ENCODE measurements at places on chromosomes 2 and 18.

GRCh38 chr2:198490748-198491147, 686.4 kb downstream of the PLCL1 start:
- no peak for DNase-seq

DNA sequence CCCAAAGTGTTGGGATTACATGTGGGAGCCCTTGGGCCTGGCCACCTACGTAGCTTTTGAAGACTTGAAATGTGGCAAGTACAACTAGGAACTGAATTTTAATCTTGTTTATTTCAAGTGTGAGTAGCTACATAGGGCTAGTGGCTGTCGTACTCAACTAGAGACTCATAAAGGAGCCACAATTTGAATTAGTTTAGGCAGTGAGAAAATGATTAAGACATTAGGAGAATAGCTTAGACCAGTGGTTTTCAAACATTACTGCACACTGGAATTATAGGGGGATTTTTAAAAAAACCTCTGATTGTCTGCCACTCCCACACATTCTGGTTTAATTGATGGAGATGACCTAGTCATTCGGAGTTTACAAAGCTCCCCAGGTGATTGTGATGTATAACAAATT, 127.1 kb downstream of the FMNL2 start:
- DNase-seq = no peak

DNA sequence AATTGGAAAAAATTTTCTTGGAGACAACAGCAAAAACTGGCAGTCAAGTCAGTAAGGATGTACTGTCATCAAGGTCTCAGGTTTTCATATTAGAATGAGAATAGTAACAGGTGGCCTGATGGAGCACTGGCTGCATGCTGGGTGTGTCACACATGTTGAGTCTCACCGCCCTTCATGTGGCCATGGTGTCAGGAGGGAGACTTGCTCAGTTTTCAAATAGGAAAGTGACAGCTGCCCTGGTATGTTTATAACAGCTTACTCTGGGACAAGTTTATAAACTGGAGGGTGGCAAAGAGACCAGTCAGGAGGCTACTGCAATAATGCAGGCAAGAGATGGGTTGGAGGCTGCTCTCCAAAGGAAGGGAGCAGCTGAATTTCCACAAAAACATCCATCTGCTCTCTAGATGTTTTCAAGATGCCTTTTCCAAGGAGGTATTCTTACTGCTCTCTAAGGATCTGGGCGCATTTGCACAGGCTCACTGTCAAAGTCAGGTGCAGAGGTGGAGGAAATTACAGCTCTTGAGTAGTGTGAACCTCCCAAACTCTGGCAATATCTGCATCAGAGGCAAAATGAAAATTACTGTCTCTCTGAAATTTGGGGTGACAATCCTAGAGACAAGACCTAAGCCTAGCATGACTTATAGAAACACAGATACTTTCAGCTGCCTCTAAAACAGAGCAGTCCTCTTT, 321.9 kb upstream of the RAB12 start:
- no peak for DNase-seq

- peak; percentile 61 for DNase-seq
These were observed 66.0 kb upstream of the SCN7A start for GRCh38 chr2:166560022-166560421.

GRCh38 chr18:79948719-79949411, 2.6 kb downstream of the SLC66A2 start:
- no peak for DNase-seq

Measured in MV-4-11 (cell line).